Activated CD4-positive, CD25-positive, alpha-beta regulatory T cell treated with anti-CD3 and anti-CD28 coated beads, Interleukin-2, amount 50 U/mL, for 72 hours (primary cell): ENCODE measurements at places on chromosomes 3 and 15.

GRCh38 chr3:42143440-42143839 is 52.3 kb downstream of the TRAK1 start:
- no peak for DNase-seq

DNA sequence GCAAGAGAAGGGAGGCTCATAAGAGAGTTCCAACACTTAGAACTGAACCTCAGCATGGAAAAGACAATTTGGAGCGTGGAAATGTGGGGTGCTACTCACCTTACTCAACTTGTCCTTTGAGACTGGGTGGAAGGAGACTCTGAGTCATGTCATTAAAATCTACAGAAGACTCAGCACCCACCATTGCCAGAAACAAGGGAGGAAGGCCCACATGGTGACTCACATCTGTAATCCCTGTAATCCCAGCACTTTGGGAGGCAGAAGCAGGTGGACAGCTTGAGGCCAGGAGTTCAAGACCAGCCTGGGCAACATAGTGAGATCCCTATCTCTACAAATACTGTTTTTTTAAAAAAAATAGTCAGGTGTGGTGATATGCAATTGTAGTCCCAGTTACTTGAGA is 161.9 kb upstream of the UBE3A start:
- no peak for DNase-seq

- no peak for DNase-seq
Observed at GRCh38 chr15:100958326-100959065, 39.3 kb downstream of the LRRK1 start.

DNA sequence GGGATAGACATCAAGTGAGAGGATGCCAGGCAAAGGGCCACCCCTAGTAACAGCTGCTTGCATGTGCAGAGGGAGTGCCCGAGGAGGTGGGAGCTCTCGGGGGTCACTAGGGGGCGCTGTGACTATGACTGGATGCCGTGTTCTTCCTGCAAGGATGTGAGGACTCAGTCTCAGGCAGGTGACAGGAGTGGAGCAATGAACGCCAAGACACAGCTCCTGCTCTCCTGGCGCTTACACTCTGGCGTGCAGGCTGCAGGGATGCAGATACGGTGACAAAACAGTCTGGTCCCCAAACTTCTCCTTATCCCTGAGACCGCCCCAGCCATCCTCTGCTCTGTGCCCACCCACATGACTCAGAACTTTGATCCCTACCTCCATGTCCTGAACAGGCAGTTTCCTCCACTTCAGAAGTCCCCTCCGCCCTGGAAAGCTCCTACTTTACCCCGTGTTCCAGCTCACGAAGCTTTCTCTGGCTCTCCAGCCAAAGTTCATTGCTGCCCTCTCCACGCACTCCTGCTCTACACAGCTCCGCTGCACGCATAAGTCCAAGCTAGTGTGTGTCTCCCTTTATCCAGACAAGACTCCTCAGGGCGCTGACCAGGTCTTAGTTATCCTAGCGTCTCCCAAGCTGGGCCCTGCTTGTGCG is 14.7 kb downstream of the RHOV start:
- DNase-seq = peak; percentile 84

- DNase-seq = no peak
Observed at GRCh38 chr3:171249245-171249644, 211.0 kb downstream of the TNIK start.

DNA sequence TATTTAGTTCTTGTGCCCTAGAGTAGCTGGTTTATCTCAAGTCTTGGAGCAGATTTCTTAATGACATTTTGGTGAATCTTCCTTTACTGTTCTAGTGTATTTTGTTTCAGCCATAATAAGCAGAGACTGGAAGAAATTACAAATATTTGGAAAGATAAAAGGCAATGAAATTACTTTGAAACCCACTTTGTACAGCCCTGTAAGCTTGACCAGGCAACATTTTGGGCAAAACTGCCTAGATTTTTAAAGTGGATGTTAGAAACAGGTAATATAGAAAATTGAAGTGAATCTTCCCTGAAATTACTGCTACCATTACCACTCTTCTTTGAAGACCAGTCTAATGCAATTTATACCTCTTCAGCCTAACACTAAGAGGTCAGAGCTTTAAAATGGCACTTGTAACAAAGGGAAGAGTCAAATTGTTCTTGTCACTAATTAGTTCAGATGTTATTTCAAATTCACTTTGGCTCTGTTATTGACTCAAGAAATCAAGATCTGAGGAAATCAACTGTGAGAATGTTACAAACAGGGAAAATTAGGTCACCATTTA is 589.4 kb downstream of the NLGN1 start:
- DNase-seq = no peak

DNA sequence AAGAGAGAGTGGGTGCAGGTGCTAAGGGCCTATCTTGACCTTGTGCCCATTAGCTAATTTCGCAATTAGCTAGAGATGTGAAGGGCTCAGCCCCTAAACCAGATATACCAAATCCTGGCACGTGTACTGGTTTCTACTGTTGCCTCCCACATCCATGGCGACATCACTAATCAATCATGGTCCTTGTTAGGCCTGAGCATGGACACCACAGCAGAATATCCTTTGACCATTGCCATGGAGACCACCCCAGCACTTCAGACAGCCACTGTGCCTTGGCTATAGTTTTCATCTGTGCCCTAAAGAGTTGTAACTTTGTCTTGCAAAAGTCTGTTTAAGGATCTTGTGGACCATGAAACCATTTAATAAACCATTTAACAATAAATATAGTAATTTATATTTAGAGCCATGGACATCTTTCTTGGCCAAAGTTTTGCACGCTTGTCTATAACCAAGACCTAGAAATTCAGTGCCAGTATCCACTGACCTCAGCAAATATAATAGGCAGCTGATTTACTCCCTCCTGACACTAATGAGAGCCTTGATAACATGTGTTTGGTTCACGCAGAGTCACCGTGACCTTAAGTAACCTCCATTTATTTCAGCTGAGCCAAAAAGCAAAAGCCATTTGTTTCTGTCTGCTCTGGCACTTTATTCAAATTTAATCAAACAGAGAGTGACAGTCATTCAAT is 43.4 kb downstream of the COLQ start:
- DNase-seq = no peak

DNA sequence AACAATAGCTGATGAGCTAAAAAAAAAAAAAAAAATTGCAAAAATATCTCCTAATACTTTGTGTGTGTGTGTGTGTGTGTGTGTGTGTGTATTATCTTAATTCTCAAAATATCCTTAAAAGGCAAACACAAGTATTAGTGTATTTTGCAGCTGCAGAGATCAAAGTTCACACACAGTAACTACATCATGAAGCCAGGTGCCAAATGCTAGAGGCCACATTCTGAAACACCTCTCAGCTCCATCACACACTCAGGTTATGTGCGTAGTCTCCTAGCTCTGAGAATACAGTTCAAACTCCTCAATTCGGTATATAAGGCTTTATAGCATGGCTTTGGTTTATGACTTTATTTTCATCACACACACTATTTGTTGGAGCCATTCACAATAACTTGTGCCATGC is 33.5 kb upstream of the PPARG start:
- DNase-seq = no peak

- DNase-seq = no peak
Observed at GRCh38 chr15:41231422-41232226, 556 bp downstream of the CHP1 start.

DNA sequence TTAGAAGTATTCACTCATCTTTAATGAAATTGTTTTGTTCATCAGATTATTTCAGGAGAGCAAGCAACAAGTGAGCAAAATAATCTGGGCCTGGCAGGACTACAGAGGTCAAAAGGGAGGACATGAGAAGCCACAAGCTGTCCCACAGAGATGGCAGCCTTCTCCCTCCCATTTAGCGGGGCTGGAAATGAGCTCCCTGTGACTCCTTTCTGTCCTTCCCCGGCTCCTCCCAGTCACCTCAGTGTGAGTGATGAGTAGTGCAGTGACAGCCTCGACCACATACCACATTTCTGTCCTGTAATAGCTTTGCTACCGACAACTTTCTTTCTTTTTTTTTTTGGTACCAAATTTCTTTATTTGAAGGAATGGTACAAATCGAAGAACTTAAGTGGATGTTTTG is 38.0 kb downstream of the RAB7A start:
- no peak for DNase-seq

DNA sequence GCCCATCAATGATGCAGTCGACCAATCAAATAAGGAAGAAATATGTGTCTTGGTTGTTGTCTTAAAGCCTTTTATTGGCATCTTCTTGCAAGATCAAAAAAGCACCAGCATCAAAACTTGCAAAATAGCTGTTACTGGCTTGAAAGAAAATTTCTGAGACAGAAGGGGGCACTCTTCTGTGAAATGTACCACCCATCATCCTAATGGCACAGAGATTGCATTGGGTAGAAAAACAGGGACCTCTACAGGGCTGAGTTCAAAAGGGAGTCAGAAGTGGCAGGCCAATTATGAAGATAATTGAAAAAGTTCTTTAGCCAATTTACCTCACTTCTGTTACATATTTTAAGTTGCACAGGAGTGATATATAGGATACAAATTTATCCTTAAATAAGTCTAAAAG is 122.3 kb upstream of the GPR149 start:
- no peak for DNase-seq

GRCh38 chr3:35616346-35616745 is 23.0 kb upstream of the ARPP21 start:
- DNase-seq = no peak

DNA sequence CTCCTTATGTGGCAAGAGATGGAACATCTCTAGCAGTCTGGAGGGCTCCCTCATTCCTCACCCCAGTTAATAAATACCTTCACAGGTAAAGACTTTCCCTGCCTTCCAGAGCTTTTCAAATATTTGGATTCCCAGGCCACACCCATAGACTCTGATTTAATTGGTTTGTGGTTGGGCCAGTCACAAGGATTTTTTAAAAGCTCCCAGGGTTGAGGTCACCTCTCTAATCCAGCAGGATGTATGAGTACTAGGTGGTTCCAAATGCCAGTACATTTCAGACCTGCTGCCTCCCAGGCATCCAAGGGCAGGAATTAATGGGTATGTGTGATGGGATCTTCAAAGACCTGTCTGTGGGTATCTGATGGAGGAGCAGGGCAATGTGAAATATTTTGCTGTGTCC is 312.8 kb downstream of the CLSTN2 start:
- no peak for DNase-seq

- no peak for DNase-seq
Observed at GRCh38 chr3:7290077-7290825, 429.3 kb downstream of the GRM7 start.

- DNase-seq = no peak
Observed at GRCh38 chr15:78312536-78312935, 13.1 kb upstream of the SKIC8 start.

- no peak for DNase-seq
Observed at GRCh38 chr15:38904298-38904697, 339.7 kb upstream of the RASGRP1 start.

GRCh38 chr15:33201491-33202231 is 7.1 kb upstream of the FMN1 start:
- DNase-seq = peak; percentile 49

- DNase-seq = no peak
Observed at GRCh38 chr3:150091626-150092025, 120.9 kb upstream of the PFN2 start.

DNA sequence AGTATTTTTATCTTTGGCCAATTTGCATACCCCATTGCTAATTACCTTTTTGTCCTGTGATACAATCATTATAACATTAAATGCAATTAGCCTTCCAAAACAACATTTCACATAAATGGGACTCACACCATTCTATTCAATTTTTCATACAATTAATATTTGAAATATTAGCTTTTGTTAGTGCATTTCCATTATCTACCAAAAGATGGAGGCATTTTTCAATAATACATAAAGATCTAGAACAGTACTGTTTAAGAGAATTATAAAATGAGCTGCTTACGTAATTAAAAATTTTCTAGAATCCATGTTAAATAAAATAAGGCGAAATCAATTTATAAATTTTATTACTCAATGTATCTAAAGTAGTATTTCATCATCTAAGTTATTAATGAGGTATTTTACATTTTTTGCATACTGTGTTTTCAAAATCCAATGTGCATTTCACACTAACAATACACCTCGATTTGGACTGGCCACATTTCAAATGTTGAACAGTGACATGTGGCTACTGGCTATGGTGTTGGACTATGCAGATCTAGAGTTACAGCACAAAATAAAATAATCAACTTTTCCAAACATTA is 74.3 kb downstream of the TJP1 start:
- DNase-seq = no peak

DNA sequence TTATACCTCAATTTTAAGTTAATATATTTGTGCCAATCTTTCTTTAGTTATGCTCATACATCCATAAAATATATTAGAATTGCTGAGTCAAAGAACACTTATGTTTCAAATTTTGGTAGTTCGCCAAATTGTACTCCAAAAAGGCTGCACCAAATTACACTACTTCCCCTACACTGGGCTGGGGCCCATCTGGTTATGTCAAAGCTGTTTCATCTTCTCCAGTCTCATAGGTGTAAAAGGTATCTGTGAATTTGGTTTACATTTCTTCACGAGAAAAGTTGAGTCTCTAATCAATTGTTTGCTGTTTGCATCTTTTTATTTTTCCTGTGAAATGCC is 706 bp downstream of the FSIP1 start:
- no peak for DNase-seq

DNA sequence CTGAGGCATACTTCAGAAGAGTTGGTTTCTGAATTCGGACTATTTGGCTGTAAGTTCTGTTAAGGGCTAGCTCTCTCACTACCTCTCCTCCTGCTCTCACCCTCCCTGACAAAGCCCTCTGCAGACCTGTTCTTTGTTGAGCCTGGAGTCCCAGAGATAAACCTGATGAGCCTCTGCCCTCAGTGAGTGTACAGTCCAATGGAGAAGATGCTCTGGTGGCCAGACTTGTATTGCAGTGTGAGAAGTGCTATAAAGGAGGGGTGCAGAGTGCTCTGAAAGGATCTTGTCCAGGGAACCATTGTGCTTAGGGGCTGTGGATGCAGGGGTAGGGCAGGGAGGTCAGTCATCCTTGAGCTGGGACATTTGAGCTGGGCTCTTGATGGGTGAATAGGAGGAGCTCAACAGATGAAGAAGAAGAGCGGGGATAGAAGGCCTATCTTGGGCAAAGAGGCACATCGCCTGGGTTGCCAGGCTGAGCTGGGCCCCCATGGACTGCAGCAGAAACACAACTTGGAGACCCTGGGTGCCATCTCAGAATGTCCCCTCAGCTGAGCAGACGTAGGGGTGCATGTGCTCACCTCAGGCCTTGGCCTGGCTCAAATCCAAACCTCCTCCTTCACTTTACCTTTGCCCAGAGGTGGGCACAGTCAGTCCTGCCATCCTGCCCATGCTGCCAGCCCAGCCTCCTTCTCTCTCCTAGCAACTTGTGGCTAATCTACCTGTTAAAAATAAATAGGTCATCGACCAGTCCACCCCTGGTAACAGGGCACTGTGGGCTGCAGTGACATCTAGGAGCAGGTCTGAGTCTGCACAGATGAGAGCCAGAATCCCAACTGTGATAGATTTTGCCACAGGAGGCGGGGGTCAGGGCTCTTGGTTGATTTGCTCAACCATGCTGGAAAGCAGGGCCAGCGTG is 3.3 kb downstream of the CAND2 start:
- no peak for DNase-seq

DNA sequence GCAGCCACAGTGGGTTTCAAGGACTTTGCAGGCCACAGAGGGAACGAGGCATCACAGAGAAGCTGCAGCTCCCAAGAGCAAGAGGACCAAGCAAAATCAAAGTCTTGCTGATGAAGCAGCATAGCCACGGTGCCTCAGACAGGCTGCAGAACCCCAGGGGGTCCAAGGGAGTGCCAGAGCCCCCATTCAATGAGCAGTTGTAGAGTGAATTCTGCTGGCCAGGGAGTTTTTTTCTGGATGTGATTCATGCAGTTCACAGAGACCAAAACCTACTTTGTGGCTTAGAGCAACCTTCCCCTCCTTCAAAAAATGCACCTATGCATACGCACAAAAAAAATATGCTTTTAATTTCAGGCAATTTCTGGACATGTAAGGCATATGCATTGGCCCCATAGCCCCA is 409.0 kb downstream of the VPS13C start:
- DNase-seq = no peak
